A549 treated with DMSO at 1 μM for 4 hours (cell line): ENCODE measurements at places on chromosomes 6 and 20. TPM values are rescaled to one million over a fixed set of nuclear protein-coding genes. Genes with fewer than 3 reads are reported as not detected.

ANGPT4 gene
- 0.02 to 0.03 TPM (median 0.02 TPM) in 3 of 5 replicates, not detected in the others for total RNA-seq

THEMIS gene
- not detected in 5 replicates for total RNA-seq

TNF gene
- 0.10 to 0.22 TPM (median 0.11 TPM) in 3 of 5 replicates, not detected in the others for total RNA-seq

MYH7B gene
- 0.08 to 0.17 TPM (median 0.13 TPM) in 4 of 5 replicates, not detected in the other for total RNA-seq

COL12A1 gene
- 5.0 to 7.4 TPM (median 6.6 TPM) in 5 replicates for total RNA-seq
